ENCODE measurements at places on chromosomes 6 and 20.

- H3K36me3 ChIP-seq = peaks cover 6% of the 10 kb centered on the region
- DNase-seq = no peak
- peak overlapping the region; percentile 85 for H3K27ac ChIP-seq
- H3K4me1 ChIP-seq = peaks cover 46% of the 10 kb centered on the region
- H3K27me3 ChIP-seq = no peaks in the 10 kb centered on the region
- H3K4me3 ChIP-seq = no peak overlapping the region
These were observed 121.6 kb downstream of the PREX1 start for GRCh38 chr20:48706116-48706656.

GRCh38 chr6:84082689-84083265, 49.2 kb downstream of the MRAP2 start:
- no peak for DNase-seq
- H3K27ac ChIP-seq = no peak overlapping the region
- H3K27me3 ChIP-seq = peaks cover 30% of the 10 kb centered on the region
- no peak overlapping the region for H3K4me3 ChIP-seq
- no peaks in the 10 kb centered on the region for H3K4me1 ChIP-seq
- H3K36me3 ChIP-seq = no peaks in the 10 kb centered on the region

DNA sequence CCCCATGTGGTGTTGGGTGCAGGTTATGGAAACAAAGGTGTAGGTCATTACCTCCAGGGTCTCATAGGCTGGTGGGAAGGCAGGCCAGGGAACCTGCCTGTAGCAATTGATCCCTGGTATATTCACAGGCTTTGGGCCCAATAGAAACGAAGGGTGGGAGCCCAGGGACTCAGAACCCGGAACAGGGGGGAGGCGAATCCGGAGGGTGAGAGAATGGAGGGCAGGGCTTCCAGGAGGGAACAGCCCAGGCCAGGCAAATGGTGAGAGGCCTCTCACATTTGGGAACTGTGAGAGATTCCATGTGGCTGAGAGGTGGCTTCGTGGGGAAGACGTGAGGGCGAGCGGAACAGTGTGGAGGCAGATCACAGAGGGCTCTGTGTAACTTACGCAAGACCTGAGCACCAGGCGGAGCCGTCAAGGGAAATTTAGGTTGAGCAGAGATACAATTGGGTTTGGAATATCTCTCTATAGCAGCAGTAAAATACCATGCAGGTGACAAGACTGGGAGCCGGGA, 267.1 kb downstream of the ERMARD start:
- DNase-seq = no peak
- no peaks in the 10 kb centered on the region for H3K36me3 ChIP-seq
- no peaks in the 10 kb centered on the region for H3K4me1 ChIP-seq
- H3K4me3 ChIP-seq = no peak overlapping the region
- H3K27me3 ChIP-seq = peaks cover 57% of the 10 kb centered on the region

GRCh38 chr6:39803872-39804271, 11.7 kb downstream of the DAAM2 start:
- H3K27ac ChIP-seq = no peak overlapping the region
- no peaks in the 10 kb centered on the region for H3K36me3 ChIP-seq
- no peak for DNase-seq
- H3K27me3 ChIP-seq = peaks cover 34% of the 10 kb centered on the region
- no peaks in the 10 kb centered on the region for H3K4me1 ChIP-seq
- H3K4me3 ChIP-seq = no peak overlapping the region

- no peak overlapping the region for H3K27ac ChIP-seq
- H3K36me3 ChIP-seq = no peaks in the 10 kb centered on the region
- no peak overlapping the region for H3K4me3 ChIP-seq
- no peak for DNase-seq
- H3K4me1 ChIP-seq = no peaks in the 10 kb centered on the region
These were observed 659.4 kb downstream of the TENT5A start for GRCh38 chr6:81093051-81093450.

GRCh38 chr6:122996794-122997505, 915 bp downstream of the CLVS2 start:
- peaks cover 10% of the 10 kb centered on the region for H3K27me3 ChIP-seq
- H3K27ac ChIP-seq = no peak overlapping the region
- H3K4me3 ChIP-seq = no peak overlapping the region

DNA sequence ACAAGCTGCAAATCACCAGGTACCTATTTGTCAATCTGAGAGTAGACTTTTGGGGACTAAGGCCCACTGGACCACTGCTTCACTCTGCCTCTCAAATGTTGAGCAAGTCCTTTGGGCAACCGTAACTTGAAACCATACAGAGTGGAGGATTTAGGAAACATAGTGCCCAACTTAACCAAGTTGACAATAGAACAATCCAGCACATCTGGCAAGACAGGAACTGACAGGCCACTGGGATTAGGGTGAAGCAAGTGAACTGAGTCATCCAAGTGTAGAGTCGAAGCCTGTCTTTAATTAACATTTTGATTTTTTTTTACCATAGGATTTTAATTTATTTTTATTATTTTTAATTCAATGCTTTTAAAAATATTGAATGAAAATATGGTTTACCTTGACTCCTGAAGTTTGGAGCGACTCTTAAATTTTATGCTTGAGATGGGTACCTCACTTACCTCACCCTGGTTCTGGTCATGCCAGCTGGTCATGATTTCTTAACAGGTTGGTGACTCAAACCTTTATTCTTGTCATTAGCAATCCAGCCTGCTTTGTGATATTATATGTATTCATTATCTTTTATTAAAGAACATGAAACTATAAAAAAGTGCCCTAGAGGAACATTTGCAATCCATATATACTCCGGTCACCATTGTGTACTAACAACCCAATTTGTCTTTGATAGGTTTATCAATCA, 312.1 kb upstream of the DEFB112 start:
- no peaks in the 10 kb centered on the region for H3K27me3 ChIP-seq
- H3K4me1 ChIP-seq = no peaks in the 10 kb centered on the region
- no peak overlapping the region for H3K27ac ChIP-seq
- H3K4me3 ChIP-seq = no peak overlapping the region
- no peak for DNase-seq

GRCh38 chr6:16769131-16769985, 8.1 kb upstream of the ATXN1 start:
- H3K27me3 ChIP-seq = no peaks in the 10 kb centered on the region
- H3K4me3 ChIP-seq = peak overlapping the region; percentile 21
- peak; percentile 9 for DNase-seq
- peaks cover 41% of the 10 kb centered on the region for H3K4me1 ChIP-seq

- H3K27ac ChIP-seq = no peak overlapping the region
- H3K36me3 ChIP-seq = no peaks in the 10 kb centered on the region
- no peak for DNase-seq
- no peaks in the 10 kb centered on the region for H3K4me1 ChIP-seq
These were observed 74.4 kb upstream of the FBXL4 start for GRCh38 chr6:99022039-99022609.
